ENCODE measurements at places on chromosomes 16 and 17.

DNA sequence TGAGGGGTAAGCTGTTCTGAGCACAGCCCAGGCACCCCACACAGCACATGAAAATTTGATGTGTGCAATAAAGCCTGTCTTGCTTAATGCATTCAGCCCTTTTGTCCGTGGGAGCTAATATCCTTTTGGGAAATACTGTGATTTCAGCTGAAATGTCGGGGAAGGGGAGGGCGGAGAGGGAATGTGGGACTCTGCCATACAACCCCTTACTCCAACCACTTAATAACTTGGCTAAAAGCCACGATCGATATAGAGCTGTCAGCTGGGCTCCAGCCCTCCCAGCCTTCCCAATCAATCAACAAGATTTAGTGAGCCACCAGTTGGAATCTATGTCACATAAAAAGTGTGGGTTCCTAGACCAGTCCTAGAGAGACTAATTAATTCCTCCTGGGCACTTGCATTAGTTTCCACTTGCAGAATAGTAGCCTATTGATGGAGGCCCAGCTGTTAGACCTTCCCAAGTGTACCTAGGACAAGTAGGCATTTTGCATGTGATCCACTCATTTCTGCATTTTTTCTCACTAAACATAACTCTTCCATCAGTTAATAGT, 82.7 kb upstream of the PIRT start:
- no peak for DNase-seq

DNA sequence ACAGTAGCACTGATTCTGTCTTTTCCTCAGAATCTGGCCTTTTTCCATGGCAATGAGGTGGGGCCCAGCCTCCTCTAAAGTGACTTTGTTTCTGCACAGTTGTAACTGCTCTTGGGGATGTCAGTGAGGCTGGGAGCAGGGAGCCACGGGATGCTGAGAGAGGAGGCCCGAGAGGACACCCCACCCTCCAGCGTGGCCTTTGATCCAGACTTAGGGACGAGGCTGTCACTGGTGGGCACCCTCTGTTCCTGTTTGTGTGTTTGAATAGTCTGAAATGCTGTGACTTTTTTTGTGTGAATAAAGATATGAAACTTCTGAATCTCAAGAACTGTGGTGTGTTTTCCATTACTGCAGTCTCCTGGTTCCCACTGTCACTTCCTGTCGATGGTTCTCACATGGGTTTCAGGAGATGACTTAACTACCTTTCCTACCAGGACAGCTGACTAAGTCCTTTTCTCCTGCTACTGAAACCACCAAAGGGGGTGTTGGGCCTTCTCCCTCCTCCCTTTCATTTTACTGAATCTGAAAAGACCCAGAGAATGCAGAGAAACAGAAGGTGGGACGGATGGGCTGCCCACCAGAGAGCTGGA, 18.6 kb downstream of the KCTD2 start:
- DNase-seq = no peak

GRCh38 chr17:27367121-27367981, 73.4 kb downstream of the WSB1 start:
- no peak for DNase-seq

GRCh38 chr17:47188271-47188875, 722 bp downstream of the CDC27 start:
- peak; percentile 78 for DNase-seq

GRCh38 chr17:15914400-15915170, 30.3 kb upstream of the ADORA2B start:
- DNase-seq = no peak

GRCh38 chr16:50616883-50617645, 64.0 kb downstream of the SNX20 start:
- no peak for DNase-seq

DNA sequence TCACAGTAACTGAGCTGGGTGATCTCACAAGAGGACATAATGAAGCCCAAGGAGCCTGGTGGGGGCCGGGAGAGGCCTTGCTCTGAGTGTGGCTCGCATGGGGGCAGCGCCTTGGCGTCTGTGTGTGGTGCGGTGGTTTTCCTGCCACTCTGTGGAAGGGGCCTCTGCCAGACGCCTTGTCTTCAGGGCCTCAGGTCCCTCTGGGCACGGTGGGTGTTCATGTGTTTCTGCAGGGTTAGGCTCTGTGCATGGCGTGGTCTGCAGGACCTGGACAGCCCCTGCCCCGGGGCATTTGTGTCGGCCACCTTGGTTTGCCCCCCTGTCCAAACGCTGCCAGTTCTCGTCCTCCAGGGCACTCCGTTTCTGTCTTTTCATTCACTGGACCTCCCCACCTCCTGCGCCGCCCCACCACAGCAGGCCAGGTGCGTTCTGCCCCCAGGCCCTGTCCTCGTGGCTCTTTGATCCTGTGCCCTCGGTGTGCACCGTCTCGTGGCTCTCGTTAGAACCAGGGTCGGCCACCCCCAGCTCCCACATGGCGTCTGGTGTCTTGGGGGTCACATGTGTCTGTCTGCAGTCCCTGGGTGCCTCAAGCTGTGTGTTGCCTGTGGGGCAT, 43.7 kb upstream of the ZNF750 start:
- no peak for DNase-seq

DNA sequence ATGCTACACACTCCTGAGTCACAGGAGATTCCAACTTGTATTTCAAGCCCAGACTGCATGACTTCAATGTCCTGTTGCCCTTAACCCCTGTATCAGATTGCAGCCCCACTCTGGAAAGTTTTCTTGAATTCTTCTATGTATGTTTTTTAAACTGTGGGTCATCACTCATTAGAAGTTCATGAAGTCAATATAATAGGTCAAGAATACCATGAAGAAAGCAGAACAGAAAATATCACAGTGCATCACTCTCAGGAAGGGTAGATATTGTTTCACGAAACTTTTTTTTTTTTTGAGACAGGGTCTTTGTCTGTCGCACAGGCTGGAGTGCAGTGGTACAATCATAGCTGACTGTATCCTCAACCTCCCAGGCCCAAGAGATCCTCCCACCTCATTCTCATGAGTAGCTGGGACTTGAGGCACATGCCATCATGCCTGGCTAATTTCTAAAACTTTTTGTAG, 20.5 kb downstream of the PRKCB start:
- no peak for DNase-seq

DNA sequence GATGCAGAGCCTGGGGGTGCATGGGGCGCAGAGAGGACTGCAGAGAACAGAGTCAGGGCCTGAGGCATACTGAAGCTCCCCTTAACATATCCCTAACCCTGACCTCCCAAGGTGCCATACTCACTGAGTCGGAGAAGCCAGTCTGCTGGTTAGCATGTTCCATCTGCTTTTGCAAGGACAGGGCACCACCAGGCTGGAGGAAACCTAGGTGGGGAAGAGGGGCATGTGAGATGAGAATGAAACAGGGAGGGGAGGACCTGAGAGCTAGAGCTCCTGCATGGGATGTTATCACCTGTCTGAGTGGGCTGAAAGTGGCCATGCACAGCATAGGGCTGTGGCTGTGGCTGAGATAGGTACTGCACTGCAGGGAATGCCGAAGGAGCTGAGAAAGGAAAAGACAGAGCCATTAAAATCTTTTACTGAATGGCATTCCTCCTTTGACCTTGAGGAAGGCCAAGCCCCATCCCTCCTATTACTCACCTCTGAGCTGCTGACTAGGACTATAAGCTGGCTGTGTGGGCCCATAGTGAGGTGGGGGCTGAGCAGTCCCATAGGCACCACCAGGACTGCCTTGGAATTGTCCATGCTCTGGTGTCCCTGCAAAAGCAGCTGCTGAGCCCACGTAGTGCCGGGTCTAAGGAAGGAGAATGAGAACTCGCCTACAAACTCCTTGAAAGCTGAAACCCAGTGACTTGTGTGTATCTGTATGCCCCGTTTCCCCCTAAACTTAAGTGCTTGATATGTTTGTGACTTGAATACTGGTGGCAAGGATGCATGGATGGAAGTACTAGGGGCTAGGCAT, 1.9 kb downstream of the GPS2 start:
- DNase-seq = no peak

DNA sequence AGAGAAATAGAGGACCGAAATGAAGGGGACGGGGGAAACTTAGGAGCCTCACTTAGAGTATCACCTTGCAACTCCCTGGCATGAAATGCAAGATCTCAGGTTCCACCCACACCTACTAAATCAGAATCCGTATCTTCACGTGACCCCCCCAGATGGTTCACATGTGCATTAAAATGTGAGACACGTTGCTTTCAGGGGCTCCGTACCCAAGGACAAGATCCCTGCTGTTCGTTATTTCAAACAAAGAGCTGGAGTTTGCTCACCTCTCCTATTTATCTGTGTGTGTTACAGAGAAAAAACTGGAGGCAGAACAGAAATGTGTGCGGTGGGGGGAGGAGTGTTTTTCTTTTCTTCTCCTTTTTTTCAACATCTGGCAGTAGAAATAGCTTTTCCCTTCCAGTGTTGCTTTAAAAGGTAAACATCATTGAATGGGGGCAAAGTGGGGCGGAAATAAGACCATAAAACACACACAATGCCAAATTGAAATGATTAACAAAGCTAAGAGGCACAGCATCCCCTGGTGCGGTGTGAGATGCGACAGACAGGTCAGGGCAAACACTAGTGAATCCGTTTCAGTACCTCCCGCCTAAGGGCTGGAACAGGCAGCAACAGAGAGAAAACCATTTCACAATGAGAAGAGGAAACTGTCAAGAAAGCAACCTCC, 145.4 kb downstream of the SOX9 start:
- DNase-seq = no peak

GRCh38 chr17:32869345-32870026, 7.4 kb downstream of the MYO1D start:
- DNase-seq = no peak

GRCh38 chr17:43661699-43662412, at the start of gene MEOX1:
Gene MEOX1, minus strand, starts transcription at chr17:43661922. Its CDS starts 388 bp downstream, at chr17:43661534.
- DNase-seq = peak; percentile 57

- DNase-seq = peak; percentile 27
Observed at GRCh38 chr16:82037666-82038065, 2.6 kb downstream of the HSD17B2 start.

- no peak for DNase-seq
Observed at GRCh38 chr16:396199-396598, 800 bp upstream of the NME4 start.

GRCh38 chr16:68242926-68243858, 2.0 kb upstream of the PLA2G15 start:
- DNase-seq = no peak

- no peak for DNase-seq
Observed at GRCh38 chr17:22266231-22266630, 573.9 kb downstream of the KCNJ18 start.

- DNase-seq = no peak
Observed at GRCh38 chr17:11404431-11405276, 163.6 kb downstream of the SHISA6 start.

- no peak for DNase-seq
Observed at GRCh38 chr17:8117367-8117979, 841 bp downstream of the ALOXE3 start.

GRCh38 chr17:60463157-60463835, 41.0 kb downstream of the CHCT1 start:
- no peak for DNase-seq

GRCh38 chr17:37766971-37767370, 22.1 kb upstream of the HNF1B start:
- DNase-seq = no peak

DNA sequence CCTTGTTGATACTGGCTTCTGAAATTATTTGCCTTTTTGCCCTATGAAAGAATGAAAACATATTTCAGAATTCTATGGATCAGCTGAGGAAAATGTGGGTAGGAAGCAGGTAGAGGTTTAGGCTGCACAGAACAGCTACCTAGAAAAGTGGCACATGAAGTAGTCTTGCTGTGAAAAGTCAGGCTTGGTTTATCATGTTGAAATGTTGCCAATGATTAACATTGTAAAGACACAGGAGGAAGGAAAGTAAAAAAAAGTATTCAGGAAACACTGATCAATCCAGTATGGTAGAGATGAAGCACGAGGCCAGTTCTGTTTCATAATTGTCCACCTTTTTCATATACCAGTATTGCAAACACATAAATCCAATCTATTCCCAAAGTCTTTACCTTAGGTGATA, 29.9 kb downstream of the ABCA6 start:
- no peak for DNase-seq

GRCh38 chr16:67277999-67278772, 1.1 kb upstream of the PLEKHG4 start:
- DNase-seq = peak; percentile 67

DNA sequence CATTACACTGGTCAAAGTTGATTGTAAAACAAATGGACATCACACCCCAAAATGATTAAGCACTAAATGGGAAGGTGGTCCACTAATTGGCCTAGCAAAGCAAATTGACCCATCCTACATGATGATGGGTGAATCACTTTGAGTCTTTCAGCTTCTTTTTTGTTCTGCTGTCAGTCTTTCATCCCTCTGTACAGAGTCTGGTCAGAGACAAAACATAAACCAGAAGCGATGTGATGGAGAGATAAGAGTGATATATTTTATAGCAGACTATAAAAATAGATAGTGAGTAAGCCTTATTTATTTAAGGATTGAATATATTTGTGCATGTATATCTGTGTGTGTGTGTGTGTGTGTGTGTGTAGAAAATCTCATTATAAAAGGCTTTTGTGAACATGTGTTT, 618.4 kb upstream of the SOX9 start:
- DNase-seq = no peak

- no peak for DNase-seq
Observed at GRCh38 chr17:7882068-7882467, 6.5 kb upstream of the CHD3 start.

GRCh38 chr17:57589151-57590034, 155.7 kb downstream of the CCDC182 start:
- peak; percentile 50 for DNase-seq

DNA sequence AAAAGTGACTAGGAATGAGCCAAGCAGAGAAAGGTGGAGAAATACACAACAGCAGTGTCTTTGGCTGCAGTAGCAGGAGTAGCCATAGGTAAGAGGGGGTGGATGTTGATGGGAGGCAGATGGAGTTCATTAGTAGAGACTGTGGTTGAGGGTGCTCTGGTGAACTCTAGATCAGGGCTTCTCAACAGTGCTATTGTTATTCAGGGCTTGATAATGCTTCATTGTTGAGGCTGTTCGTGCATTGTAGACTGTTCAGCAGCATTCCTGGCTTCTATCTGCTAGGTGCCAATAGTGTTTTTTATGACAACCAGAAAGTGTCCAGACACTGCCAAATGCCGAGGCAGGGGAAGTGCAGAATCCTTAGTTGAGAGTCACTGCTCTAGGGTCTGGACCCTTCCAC, 3.6 kb downstream of the ALKBH5 start:
- peak; percentile 39 for DNase-seq

All from adipocyte (in vitro differentiated cells).